ENCODE measurements at places on chromosomes 4 and X. TPM values are rescaled to one million over a fixed set of nuclear protein-coding genes. Genes with fewer than 3 reads are reported as not detected.

- DNase-seq = peak; percentile 37
- H3K4me3 ChIP-seq = no peak overlapping the region
- no peaks in the 10 kb centered on the region for H3K36me3 ChIP-seq
- no peaks in the 10 kb centered on the region for H3K27me3 ChIP-seq
- no peak overlapping the region for H3K27ac ChIP-seq
- H3K4me1 ChIP-seq = no peaks in the 10 kb centered on the region
Measured at GRCh38 chr4:126123611-126124325, 809.0 kb downstream of the FAT4 start.

DNA sequence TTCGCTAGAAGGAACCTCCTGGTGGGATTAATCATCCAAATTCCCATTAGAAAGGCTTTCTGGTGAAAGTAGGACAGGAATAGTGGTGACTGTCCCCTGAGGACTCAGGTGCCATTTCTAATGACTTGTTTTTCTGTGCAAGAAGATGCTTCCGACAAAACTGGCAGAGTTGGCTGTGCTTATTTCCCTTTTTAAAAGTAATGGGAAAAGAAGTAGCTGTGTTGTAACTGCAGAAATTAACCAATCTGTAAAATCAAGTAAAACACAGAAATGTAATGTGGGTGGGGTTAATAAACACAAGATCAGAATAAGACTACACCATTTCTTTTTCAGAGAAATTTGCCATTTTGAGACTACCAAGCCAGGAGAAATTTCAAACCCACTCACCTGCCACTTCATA, 55.0 kb upstream of the FAM9B start:
- no peaks in the 10 kb centered on the region for H3K4me1 ChIP-seq
- no peaks in the 10 kb centered on the region for H3K36me3 ChIP-seq
- no peak for DNase-seq
- no peak overlapping the region for H3K4me3 ChIP-seq
- H3K27ac ChIP-seq = no peak overlapping the region
- H3K27me3 ChIP-seq = peaks cover 14% of the 10 kb centered on the region

DNA sequence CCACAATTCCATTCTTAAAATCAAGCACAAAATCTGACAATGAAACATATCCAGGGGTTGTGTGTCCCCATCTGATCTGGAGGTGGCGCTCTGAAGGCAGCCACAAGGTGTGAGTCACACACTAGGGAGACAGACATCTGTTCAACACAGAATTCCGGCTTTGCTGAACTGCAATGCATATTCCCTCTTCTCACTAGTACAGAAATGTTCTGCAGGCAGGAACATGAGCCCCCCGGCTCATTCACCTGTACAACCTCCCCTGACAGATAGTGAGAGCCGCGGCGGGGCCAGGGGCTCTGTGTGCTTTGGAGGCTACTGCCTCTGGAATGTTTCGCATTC, 41.9 kb downstream of the WDR1 start:
- no peak overlapping the region for H3K27ac ChIP-seq
- DNase-seq = no peak
- no peak overlapping the region for H3K4me3 ChIP-seq
- H3K36me3 ChIP-seq = peaks cover 72% of the 10 kb centered on the region
- H3K4me1 ChIP-seq = no peaks in the 10 kb centered on the region

- H3K36me3 ChIP-seq = no peaks in the 10 kb centered on the region
- no peaks in the 10 kb centered on the region for H3K27me3 ChIP-seq
- no peak overlapping the region for H3K4me3 ChIP-seq
- no peaks in the 10 kb centered on the region for H3K4me1 ChIP-seq
- DNase-seq = peak; percentile 12
Measured at GRCh38 chr4:22897520-22898108, 204.9 kb downstream of the GBA3 start.

DNA sequence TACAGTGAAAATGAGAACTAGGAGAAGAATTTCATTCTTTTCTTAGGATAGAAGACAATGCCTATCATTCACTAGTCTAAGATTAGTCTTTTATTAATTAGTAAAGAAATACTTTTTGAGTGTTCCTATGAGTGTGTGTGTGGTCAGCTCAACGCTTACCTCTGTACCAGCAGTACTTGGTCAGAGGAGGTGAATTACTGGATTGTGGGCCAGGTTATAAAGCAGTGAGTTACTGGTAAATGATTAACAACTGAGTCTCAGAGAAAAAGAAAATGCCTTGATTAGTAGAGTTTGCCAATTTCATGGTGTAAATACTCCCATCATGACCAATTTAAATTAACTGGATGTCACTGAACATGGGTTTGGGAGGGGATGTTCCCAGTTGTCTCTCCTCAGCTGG, 444.6 kb downstream of the STIM2 start:
- no peak overlapping the region for H3K4me3 ChIP-seq
- no peaks in the 10 kb centered on the region for H3K27me3 ChIP-seq

- H3K36me3 ChIP-seq = peaks cover 15% of the 10 kb centered on the region
- no peaks in the 10 kb centered on the region for H3K4me1 ChIP-seq
- peak overlapping the region; percentile 47 for H3K4me3 ChIP-seq
- peak; percentile 56 for DNase-seq
- peak overlapping the region; percentile 67 for H3K27ac ChIP-seq
Measured at GRCh38 chrX:73850124-73851013, 287.4 kb downstream of the CHIC1 start.

DNA sequence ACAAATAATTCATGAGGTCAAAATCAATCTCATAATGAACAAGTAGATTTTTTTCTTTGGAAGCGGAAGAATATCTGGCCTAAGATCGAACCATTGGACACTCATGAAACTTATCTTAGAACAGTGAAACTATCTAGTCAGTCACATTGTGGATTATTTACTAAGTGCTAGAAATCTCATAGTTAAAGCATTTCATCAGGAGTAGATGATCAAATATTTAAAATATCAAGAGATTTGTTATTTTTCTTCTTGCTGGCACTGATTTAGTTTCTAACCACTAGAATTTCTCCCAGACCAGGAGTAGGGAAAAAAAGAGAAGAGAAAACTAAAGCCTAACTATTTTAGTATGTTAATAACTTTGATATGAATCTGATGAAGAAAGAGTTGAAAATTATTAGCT, 105.5 kb downstream of the SHROOM3 start:
- no peak overlapping the region for H3K27ac ChIP-seq
- H3K4me1 ChIP-seq = peaks cover 8% of the 10 kb centered on the region
- H3K27me3 ChIP-seq = no peaks in the 10 kb centered on the region
- H3K4me3 ChIP-seq = no peak overlapping the region
- DNase-seq = no peak

DNA sequence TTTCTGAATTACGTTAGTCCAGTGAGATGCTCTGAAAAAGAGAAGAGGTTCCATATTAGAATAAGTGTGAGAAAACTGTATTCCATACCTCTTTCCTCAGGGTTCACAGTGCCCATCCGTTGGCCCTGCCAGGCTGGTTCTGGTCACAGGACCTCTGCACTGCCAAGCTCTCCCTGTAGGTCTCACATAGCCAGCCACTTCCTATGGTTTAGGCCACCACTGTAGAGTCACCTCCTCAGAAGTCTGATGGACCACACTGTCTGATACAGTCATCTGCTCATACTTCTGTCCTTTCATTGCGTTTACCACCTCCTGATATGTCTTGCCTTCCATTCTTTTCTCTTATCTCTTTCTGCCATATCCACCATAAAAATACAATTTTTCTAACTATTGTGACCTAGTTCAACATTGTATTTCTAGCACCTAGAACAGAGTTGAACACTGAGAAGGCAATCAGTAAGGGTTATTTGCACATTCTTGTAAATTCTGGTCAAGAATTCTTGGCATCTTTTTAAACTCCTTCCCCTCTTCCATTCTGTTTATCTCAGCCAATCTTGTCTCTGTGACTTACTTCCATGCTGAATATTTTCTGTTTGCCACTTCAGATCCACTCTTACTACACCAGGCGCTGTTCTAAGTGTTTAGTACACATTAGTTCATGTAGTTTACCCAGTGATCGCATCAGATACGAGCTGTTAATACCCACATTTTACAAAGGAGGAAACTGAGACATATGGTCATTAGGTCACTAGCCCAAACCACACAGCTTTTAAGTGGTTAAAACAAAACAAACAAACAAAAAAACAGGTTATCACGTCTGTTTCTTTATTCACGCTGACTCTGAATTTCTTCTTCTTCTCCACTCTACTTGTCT, 125.6 kb downstream of the CBR4 start:
- H3K4me3 ChIP-seq = no peak overlapping the region
- no peak for DNase-seq
- H3K27ac ChIP-seq = no peak overlapping the region
- no peaks in the 10 kb centered on the region for H3K27me3 ChIP-seq

ODAPH gene
- total RNA-seq = not detected

GPR143 gene
- total RNA-seq = 0.58 TPM
